Fibroblast of pulmonary artery (primary cell): ENCODE measurements at places on chromosomes 2 and 18.
A peak's percentile ranks its signal among the peaks of the same experiment; 100 is the strongest.

DNA sequence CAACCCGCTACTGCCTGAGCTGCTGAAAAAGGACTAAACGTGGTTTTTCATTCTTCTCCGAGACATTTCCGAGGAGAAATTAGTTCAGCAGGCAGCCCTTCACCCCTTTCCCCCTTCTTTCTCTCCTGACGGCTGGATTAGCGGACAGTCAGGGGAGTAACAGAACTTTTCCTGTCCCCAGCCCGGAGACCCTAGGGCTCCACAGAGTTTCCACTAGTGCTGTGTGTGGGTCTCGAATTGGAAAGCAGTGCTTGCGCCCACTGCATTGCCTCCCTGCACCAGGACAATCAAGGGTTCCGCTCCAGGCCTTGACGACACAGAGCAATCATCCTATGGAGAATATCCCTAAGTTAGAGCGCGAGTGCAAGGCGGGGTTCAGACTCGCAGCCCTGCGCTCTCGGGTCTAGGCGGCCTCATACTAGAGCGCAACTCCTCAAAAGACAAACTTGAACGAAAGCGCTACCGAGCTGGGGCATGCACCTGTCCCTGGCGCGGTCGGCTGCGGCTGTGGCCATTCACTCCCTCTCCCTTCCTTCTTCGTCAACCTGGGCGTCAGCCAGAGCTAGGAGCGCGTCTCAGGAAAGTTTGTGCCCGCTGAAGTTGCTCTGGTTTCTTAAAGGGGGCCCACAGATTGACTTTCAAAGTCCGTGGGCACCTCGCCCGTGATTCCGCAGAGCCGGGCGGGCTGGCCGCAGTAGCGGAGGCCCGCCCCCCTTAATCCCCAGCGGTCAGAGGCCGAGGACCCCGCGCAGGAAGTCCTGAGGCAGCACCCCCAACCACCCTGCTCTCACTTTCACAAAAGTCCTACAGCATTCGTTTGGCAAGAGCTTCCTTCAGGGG is 801 bp downstream of the OSR1 start:
- no peak for DNase-seq

DNA sequence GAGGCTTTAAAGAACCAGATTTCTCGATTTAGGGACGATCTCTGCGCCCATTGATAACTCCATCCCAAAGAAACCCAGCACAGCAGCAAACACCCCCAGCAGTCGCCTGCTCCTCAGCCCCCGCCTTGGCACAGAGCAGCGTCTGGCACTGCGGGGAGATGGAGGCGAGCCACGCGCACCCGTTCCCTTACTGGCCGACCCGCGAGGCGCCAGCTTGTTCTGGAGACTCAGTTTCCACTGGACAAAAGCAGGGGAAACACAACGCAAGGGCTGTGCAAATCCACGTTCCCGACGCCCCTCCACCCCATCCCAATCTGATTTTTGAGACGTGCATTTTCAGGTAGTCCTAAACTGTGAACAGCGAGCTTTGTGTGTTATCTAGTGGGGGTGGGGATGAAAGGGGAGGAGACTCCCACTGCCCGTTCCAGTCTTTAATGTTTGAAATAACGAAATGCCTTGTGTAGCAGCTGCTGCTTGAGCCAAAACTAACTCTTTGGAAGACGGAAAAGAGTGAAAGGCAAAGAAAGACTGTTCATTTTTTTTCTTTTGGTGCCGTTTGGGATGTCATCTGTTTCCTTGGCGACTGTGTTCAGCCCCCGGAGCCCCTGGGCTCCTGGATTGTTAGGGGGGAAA is 143.2 kb downstream of the MEIS1 start:
- DNase-seq = no peak

DNA sequence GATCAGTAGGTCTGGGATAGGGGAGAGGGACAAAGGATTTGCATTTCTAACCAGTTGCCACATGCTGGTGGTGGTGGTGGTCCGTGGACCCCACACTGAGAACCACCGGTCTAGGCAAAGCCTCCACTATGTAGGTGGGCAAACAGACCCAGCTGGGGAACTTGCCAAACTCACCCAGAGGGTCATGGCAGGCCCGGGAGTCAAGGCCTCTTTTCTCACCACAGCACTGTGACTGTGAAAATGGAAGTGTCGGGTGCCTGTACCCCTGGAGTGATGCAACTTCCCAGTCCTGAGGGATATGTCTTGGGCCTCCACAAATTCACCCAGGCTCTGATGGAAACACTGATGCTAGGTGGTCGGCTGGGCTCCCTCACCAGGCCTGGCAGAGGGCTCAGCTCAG is 101.2 kb upstream of the SMAD2 start:
- DNase-seq = no peak

GRCh38 chr2:60353406-60353800 is 200.1 kb downstream of the BCL11A start:
- DNase-seq = no peak

- no peak for DNase-seq
These were observed 125.3 kb downstream of the TCF4 start for GRCh38 chr18:55462652-55463051.

- peak; percentile 56 for DNase-seq
These were observed 13.6 kb upstream of the NARS1 start for GRCh38 chr18:57635003-57635822.

DNA sequence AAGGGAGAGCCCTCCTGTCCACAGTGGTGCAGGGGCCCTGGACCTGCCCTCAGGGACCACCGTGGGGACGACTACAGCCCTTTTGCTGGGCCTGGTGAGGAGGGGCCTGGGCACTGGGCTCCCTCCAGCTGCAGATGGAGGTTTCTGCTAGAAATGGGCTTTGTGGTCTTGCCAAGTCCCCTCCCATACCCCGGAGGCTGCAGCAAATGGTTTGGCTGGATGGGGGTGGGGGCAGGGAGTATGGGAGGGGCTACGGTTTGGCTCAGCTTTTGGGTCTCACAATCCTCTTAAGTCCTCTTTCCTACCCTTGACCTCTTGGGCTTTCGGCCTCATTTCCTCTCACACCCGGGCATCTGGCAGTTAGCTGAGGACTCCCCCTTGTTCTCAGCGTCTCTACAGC is 21.7 kb downstream of the TET3 start:
- DNase-seq = no peak

- no peak for DNase-seq
These were observed 10.6 kb downstream of the RND3 start for GRCh38 chr2:150476809-150477302.

DNA sequence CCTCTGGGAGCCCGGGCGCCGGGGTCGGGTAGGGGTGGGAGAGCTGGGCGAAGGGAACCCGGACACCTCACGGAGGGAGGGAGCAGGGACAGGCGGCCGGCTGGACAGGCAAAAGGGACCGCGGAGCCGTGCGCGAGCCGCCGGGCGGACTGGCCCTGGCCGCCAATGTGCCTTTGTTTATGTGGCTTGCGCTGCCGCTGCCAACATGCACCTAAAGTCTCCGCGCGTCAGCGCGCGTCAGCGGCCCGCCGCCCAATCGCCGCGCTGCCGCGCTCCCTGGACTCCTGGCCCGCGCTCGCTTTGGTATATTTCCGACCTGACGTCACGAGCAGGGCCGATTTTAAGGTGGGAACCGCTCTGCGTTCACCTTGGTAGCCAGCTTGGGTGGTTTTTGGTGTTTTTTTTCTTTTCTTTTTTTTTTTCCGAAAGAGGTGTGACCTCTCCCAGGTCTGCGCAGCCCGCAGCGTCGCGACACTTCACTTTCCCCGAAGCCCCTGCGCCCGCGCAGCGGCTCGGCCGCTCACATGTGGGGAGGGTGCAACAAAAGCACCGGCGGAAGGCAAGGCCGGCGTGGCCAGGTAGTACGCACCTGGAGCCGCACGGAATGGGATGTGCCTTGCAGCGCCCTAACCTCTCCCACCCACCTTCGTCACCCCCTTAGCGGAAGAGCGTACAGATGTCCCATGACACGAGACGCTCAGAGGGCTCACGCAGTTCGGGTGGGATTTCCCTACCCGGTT is at the start of gene NR4A2:
Gene NR4A2 (minus strand): TSS at position 188 of the 740 bp plus-strand sequence. CDS start 2,535 bp downstream, outside the sequence.
- DNase-seq = peak; percentile 95

- DNase-seq = no peak
These were observed 105.2 kb upstream of the YWHAQ start for GRCh38 chr2:9736021-9736420.

DNA sequence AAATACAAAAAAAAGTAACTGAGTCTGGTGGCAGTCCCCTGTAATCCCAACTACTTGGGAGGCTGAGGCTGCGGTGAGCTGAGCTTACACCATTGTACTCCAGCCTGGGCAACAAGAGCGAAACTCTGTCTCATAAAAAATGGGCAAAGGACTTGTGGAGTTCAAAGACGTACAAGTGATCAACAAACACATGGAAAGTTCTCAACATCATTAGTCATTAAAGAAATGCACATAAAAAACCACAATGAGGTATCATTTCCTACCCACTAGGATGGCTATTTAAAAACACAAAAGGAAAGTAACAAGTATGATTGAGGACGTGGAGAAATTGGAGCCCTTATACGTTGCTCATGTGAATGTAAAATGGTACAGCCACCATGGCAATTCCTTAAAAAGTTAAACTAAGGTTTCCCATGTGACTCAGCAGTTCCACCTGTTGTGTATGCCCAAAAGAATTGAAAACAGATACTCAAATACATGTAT is 52.3 kb downstream of the RAB10 start:
- peak; percentile 44 for DNase-seq

DNA sequence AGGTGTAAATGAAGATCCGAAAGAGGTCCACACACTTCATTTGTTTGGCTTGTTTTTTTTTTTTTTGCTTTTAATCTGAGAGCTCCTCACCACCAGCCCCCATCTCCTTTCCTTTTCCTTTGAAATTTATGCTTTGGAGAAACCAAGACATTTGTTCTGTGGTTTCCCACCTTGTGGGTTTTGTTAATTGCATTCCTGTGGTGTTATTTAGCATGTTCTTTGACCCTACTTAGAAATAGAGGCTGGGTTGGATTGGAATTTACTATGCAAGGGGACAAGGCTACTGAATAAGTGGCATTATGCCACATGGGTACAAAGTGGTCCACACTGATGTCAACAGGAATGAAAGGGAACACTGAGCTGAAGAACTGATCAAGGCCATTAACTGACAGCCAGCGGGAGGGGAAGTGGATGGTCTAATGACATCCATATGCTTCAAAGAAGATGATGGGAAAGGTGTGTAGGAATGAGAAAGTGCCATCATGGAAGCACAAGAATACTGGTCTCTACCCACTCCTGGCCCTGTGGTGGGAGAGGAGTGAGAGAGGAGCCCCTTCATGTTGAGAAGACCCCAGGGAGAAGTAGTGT is 8.9 kb downstream of the CCL20 start:
- no peak for DNase-seq

GRCh38 chr2:130873700-130874346 is 37.1 kb downstream of the ARHGEF4 start:
- peak; percentile 77 for DNase-seq

DNA sequence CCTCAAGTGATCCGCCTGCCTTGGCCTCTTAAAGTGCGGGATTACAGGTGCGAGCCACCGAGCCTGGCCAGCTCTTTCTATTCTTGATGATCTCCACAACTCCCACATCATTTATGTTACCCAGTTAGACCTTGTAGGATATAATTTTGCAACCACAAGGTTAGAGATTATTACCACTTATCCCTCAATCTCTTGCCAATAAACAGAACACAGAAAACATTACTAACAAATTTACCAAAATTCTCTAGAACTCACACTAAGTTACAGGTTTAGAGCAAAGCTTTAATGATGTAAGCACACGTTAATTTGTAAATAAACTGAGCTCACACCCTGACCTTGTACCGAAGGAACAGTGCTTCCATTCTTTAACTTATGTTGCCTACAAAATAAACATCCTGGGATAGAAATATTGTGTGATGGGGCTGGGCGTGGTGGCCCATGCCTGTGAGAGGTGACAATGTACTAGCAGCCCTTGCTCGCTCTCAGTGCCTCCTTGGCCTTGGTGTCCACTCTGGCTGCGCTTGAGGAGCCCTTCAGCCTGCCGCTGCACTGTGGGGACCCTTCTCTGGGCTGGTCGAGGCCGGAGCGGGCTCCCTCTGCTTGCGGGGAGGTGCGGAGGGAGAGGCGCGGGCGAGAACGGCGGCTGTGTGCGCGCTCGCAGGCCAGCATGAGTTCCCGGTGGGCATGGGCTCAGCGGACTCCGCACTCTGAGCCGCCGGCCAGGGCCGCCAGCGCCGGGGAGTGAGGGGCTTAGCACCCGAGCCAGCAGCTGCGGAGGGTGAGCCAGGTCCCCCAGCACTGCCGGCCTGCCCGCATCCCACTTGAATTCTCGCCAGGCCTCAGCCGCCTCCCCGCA is 42.1 kb upstream of the ITSN2 start:
- DNase-seq = no peak

DNA sequence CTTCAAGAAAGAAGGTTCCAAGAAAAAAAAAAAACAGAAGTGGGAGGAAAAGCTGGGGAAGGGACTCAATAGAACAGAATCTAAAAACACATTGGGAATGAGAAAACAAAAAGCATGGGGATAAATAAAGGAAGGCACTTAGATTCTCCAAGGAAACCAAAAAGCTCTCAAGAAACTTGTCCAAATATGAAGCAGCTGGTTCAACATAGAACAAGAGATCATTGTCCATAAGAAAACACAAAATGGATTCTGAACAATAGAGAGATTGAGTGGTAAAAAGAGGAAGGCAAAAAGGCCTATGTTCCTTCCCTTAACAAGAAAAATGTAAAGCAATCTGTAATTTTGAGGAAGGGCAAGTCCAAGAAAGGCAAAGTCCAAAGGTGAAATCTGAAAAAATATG is 32.9 kb upstream of the ALK start:
- no peak for DNase-seq

- peak; percentile 73 for DNase-seq
These were observed 3.9 kb upstream of the ID2 start for GRCh38 chr2:8677646-8678592.

GRCh38 chr18:63078471-63078870 is 241.1 kb downstream of the BCL2 start:
- no peak for DNase-seq

- no peak for DNase-seq
These were observed 458.7 kb upstream of the HNRNPA3 start for GRCh38 chr2:176753752-176754474.

- DNase-seq = peak; percentile 80
These were observed 16.7 kb downstream of the LHCGR start for GRCh38 chr2:48738806-48739205.

DNA sequence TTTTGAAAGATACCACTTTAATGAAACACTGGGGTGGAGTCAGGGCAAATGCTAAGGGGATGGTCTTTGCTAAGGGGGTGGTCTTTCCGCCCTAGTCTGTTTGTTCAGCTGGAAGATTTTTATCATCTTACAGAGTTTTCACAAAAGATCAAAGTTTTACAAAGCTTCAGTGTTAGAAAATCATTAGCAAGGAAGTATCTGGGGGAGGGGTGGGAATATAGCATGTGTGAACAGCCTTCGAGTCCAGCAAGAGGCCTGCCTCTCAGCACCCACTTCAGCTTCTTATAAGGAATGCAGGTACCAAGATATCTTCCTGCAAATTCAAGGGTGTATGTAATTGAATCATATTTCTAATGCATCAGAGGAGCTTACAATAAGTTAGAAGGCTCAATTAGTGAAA is 112.9 kb downstream of the RAPGEF4 start:
- no peak for DNase-seq

- no peak for DNase-seq
These were observed 357.4 kb upstream of the GULP1 start for GRCh38 chr2:187934236-187934635.

- DNase-seq = no peak
These were observed 109.0 kb downstream of the ICA1L start for GRCh38 chr2:202762556-202762955.

- peak; percentile 85 for DNase-seq
These were observed 42.5 kb downstream of the CPO start for GRCh38 chr2:206981739-206982340.

- DNase-seq = peak; percentile 48
These were observed 181.7 kb upstream of the SH3BP4 start for GRCh38 chr2:234770031-234770506.
